ENCODE measurements at places on chromosomes 7 and 10. TPM values are rescaled to one million over a fixed set of nuclear protein-coding genes. Genes with fewer than 3 reads are reported as not detected.

GRCh38 chr7:43164757-43165156 lies 52.3 kb downstream of the HECW1 start:
- no peak for DNase-seq
- no peaks in the 10 kb centered on the region for H3K27me3 ChIP-seq
- H3K27ac ChIP-seq, result no peak overlapping the region
- H3K36me3 ChIP-seq, result no peaks in the 10 kb centered on the region
- H3K4me1 ChIP-seq, result no peaks in the 10 kb centered on the region
- H3K4me3 ChIP-seq, result no peak overlapping the region

DNA sequence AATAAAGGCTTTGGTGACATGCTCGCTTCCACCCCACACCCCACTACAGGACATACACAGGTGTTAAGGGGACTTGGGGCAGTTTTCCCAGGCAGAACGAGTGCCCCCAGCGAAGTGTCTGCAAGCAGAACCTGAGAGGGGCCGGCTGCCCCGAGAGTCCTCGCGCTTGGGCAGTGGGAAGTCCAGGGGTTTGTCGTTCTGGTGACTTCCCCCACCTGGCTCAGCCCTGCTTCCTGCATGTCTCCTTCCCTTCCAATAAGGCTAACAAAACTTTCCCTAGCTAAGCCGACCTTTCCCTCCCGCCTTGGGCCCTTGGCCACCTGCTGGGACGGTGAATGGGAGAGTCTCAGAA lies 916 bp downstream of the VWA2 start:
- H3K36me3 ChIP-seq, result no peaks in the 10 kb centered on the region
- H3K27ac ChIP-seq, result no peak overlapping the region
- peaks cover 15% of the 10 kb centered on the region for H3K4me1 ChIP-seq
- H3K27me3 ChIP-seq, result no peaks in the 10 kb centered on the region

GRCh38 chr10:5614155-5614721 lies 52.2 kb downstream of the ASB13 start:
- DNase-seq, result peak; percentile 75
- no peaks in the 10 kb centered on the region for H3K27me3 ChIP-seq
- H3K4me1 ChIP-seq, result peaks cover 2% of the 10 kb centered on the region
- H3K27ac ChIP-seq, result peak overlapping the region; percentile 11
- H3K4me3 ChIP-seq, result no peak overlapping the region

GRCh38 chr10:131214521-131215244 lies 96.8 kb downstream of the TCERG1L start:
- no peaks in the 10 kb centered on the region for H3K4me1 ChIP-seq
- no peaks in the 10 kb centered on the region for H3K27me3 ChIP-seq
- no peak for DNase-seq
- no peak overlapping the region for H3K4me3 ChIP-seq

- no peak overlapping the region for H3K4me3 ChIP-seq
- H3K4me1 ChIP-seq, result no peaks in the 10 kb centered on the region
- no peaks in the 10 kb centered on the region for H3K27me3 ChIP-seq
- no peak overlapping the region for H3K27ac ChIP-seq
- no peaks in the 10 kb centered on the region for H3K36me3 ChIP-seq
- DNase-seq, result no peak
Observed at GRCh38 chr10:89505640-89506275, 29.6 kb downstream of the SLC16A12 start.

DNA sequence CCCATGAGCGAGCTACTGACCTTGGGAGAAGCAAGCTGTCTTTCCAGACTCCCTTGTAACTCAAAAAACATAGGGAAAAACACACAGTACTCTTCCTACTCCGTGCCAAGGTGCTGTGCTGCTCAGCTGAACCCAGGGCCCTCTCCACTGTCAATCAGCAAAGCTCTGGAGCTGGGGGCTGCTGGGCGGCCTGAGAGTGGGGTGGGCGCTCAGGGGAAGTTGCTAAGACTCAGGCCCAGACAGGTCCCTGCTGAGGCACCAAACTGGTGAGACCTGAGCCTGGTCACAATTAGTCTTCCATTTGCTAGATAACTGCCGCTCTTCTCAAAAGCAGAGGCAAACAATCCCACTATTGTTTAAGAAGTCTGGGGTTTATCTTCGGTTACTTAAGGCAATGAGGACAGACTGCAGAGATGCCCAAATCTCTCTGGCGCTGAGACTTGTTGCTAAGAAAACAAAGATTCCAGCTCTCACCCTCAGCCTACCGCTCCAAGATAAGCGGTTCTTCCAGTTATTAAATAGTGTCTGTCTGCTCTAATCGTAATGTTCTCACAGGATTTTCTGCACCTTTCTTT lies 22.0 kb downstream of the STEAP1B start:
- no peak for DNase-seq
- no peaks in the 10 kb centered on the region for H3K4me1 ChIP-seq
- H3K27me3 ChIP-seq, result no peaks in the 10 kb centered on the region
- no peak overlapping the region for H3K27ac ChIP-seq
- no peaks in the 10 kb centered on the region for H3K36me3 ChIP-seq
- no peak overlapping the region for H3K4me3 ChIP-seq

- no peak overlapping the region for H3K27ac ChIP-seq
- no peaks in the 10 kb centered on the region for H3K27me3 ChIP-seq
- H3K36me3 ChIP-seq, result no peaks in the 10 kb centered on the region
- H3K4me3 ChIP-seq, result no peak overlapping the region
- H3K4me1 ChIP-seq, result peaks cover 3% of the 10 kb centered on the region
- no peak for DNase-seq
Observed at GRCh38 chr7:17126413-17127268, 171.8 kb upstream of the AHR start.

POP7 gene
- 20.3 TPM for total RNA-seq

PLXNA4 gene
- 3.4 TPM for total RNA-seq

DNAJC30 gene
- total RNA-seq, result 5.3 TPM

PTPN20 gene
- total RNA-seq, result 7.2 TPM

DNAJC12 gene
- total RNA-seq, result 1.5 TPM

CH25H gene
- total RNA-seq, result 1.2 TPM

Data from lung (tissue), 17 donors.